ENCODE measurements at places on chromosomes 2 and 18.

DNA sequence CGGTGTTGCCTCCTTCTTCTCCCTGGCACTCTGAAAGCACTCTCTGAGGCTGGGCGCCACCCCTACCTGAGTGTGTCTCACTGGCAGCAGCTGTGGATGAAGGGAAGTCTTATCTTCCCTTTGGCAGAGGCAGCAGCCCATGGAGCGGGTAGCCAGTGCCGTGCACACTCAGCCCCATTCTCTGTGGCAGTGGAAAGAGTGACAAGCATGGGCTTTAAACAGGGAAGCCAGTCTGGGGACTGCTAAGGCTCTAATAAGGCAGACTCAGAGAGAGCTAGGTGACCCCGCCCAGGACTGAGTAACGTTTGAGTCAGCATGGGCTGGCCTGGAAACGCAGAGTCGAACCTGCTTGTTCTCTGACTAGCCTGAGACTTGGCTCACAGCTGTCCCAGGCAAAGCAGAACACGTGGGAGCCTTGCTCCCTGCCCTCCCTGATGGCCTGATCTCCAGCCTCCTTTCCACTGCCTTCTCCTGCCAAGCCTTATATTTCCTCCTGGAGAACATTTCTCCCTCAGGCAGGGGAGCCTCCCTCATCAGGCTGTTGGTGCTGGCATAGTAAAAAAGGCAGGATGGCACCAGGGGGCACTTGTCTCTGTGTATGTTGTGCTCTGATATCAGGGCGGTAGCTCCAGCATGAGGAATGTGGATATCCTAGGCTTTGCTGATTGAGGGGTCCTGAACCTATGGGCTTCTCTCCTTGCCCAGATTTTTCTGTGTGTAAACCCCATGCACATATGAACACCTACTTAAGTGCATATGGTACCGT, 93.9 kb upstream of the LGALSL start:
- no peak for DNase-seq

DNA sequence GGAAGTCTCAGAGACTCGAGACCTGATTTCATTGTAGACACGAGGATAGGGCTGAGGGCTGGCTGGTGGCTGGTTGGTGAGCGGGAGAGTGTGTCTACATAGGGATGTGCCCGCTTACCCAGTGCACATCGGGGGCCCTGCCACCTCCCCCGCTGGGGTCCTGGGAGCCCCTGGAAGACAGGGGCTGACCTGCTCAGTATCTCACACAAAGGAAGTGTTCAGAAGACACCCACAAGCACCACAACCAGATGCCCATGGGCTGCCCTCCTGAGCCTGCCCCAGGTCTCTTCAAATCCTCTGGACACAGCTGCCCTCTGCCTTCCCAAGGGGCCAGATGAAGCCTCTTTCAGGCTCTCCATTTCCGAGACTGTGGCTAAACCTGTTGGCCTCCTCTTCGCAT, 43.1 kb downstream of the MYCN start:
- DNase-seq, result no peak

DNA sequence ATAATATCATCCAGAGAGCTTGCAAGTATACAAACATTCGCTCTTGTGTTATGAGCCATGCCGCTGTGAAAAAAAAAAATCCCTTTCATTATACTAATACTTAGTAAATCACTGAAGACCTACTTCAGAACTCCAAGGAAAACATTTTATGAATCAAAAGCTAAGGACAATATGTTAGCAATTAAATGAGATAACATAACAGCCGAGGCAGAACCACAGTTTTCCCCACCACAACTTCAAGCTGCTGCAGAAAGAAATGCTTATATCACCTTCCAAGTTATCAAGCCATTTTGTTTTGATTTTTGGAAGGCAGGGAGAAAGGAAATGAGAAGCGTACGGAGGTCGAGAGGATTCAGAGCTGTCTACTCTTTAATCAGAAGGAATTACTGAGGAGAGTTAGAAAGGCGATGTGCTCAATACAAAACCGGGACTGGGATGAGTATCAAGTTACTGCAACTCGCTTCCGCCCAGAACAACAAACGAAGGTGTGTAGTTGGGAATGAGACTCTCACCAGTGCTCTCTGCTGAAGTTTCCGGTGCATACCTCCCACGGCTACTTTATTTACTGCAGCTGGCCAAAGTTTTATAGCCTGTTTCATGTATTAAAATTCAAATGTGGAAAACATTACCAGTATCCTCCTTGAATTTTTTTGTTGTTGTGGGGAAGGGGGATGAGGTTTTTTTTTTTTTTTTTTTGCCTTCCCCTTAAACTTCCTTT, 292.2 kb upstream of the CCDC68 start:
- no peak for DNase-seq

DNA sequence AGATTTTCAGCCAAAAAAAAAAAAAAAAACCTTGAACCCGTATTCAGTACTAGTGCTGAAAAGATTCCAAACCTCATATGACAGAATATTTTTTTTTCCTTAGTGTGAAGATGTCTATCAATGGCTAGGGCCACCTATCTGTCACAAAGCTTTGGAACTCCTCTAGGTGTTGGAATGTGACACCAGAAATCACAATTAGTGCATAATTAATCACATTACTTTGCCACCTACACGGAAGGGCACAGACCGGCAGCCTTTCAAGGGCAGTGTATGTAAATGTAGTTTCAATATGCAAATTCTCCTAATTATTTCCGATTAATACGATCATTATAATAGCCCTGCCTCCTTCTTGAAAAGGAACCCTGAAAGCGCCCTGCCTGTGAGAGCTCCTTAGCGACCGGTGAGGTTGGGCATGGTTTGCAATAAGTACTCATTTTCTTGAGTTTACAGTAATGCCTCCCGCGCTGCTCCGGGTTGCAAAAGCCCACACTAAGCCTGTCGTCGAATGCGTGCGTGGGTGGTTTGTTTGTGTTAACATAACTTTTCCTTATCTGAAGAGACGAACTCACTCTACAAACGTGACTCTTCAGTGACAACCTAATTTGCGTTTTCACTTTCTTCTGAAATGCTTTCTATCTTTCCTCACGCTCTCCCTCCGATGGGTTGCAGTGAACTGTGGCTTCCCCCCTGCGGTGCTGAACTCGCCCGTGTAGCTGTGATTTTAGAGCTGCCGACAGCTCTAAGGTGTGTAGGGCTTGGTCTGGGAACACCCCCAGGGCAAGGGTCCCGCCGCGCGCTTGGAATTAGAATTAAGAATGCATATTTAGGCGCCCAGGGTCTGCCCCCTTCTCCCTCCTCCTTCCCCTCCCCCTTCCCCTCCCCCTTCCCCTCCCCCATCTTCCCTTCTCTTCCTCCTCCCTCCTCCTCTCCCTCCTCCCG, 765 bp upstream of the ID2 start:
- DNase-seq, result peak; percentile 78

- DNase-seq, result no peak
Measured at GRCh38 chr18:51135795-51136194, 61.7 kb downstream of the MEX3C start.

DNA sequence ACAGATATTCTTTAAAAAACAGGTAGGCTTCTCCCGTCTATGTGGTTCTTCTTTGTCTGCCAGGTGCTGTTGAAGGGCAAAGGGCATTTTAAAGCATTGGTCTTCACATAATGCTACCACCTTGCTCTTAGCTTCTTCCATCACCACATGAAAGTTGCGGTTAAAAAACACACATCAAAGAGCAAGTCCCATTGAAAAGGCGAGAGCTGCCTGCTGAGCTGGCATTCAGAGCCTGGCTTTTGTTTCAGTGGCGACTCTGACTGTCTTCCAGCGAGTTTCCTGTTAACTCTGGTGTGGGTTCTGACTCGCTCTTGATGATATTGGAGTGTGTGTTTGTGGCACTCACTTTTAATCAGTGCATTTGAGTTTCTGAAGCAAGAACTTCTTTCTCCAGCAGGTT, 624.9 kb upstream of the FANCL start:
- no peak for DNase-seq

- DNase-seq, result no peak
Measured at GRCh38 chr2:133012847-133013734, 343.1 kb upstream of the LYPD1 start.

GRCh38 chr2:101188683-101189405, 37.7 kb upstream of the TBC1D8 start:
- DNase-seq, result no peak

GRCh38 chr2:157784169-157784822, 91.8 kb downstream of the ACVR1 start:
- DNase-seq, result no peak

DNA sequence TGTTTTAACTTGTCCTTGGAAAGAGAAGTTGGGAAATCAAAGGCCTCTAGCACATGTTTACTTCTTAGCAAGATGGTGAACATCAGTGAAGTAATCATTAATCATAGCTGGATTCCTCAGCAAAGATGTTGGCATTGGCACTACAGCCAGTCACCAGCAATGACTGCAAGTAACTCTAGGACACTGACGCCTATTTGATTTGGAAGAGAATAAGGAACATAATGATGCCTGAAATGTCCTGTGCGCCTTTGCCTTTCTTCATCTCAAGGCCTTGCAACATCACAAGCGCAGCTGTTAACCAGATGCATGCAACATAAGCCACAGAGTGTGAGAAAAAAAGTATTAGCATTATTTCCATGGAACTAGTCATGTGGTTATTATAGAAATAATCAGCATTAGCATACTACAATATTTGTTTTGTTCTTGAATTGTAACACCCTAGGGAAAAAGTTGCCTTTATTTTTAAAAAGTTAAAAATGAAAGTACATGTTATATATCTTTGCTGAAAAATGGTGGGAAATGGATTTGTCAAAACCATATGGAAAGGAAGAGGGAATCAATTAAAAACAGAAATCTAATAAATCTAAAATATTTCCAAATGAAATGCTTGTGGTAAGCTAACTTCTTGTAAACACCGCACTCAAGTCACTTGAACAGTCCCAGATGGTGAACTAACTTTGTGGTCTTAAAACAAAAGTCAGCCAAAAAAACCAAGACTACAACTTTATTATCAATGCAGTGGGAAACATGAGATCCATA, 55.6 kb downstream of the THADA start:
- no peak for DNase-seq

DNA sequence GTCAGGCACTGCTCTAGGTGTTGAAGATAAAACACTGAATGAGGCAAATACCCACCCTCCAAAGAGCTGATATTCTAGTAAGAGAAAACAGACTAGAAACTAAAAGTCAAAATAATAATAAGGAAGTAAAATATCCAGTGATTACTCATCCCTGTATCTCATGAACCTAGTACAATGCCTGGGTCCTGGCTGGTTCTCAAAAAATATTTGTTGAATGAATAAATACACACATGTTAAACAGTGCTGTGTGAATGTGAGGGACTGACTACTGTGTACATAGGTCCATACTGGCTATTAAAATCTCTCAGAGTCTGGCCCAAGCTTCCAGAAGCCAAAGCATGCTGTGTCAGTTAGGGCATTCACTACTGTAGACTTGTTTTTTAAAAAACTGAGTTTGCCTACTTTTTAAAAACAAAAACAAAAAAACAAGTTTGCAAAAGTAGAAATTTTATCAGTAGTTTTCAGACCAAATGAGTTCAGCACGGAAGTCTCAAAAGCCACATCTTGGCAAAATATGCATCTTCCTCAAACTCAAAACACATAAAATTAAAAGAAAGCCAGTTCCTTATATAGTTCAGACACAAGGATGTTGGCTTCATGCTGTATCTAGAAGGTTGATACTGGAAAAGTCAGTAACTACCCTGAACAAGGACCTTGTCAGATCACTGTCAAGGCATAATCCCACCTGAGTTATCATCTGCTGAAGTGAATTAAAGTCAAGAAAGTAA, 136.2 kb downstream of the THADA start:
- DNase-seq, result no peak

DNA sequence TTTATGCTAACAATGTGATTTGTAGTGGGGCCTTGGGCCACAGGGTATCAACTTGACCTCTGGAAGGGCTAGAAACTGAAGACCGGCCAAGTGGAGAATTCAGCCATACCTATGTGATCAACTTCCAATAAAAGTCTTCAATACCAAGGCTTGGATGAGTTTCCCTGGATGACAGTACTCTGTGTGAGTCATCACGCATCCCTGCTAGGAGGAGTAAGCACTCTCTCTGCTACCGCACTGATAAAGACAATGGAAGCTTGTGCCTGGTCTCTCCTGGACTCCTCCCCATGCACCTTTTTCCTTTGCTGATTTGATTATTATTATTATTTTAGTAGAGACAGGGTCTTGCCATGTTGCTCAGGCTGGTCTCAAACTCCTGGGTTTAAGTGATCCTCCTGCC, 58.1 kb downstream of the SKA1 start:
- DNase-seq, result no peak

- DNase-seq, result no peak
Measured at GRCh38 chr2:32136097-32136496, 29.6 kb upstream of the SLC30A6 start.

GRCh38 chr2:39361511-39361910, 75.6 kb downstream of the MAP4K3 start:
- no peak for DNase-seq

GRCh38 chr2:158993721-158994587, 25.5 kb downstream of the TANC1 start:
- DNase-seq, result no peak

DNA sequence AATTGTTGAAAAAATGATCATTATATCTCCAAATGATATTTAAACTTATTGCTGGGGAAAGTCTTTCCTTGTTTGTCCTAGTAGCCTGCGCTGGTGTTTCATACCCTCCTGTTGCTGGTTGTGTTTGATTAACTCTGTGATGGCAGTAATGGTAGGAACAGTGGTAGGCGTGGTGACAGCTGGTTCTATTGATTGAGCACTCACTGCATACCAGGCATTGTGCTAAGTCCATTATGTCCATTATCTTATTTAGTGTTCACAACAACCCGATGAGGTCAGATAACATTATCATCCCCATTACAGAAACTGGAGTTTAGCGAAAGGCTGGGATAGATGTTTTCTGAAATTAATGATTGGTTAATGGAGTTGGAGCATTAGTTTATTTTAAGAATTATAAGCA, 77.8 kb upstream of the STON1 start:
- DNase-seq, result peak; percentile 70

DNA sequence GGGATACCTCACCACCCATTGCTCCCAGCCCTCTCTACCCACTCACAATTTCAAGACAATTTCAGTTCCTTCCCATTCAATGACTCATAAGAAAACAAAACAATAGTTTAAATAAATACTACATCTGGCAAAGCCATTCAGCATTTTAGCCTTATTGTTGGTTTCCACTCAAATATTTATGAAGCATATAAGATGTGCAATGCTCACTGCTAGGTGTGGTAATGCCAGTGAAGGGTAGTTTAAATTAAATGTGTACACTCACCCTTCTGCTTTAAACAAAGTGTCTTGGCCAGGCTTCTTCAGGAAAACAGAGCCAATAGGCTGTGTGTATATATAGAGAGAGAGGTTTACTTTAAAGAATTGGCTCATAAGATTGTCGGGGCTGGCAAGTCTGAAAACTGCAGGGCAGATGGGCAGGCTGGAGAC, 37.0 kb downstream of the INO80C start:
- no peak for DNase-seq

GRCh38 chr2:52082646-52083045, 1050.7 kb upstream of the NRXN1 start:
- no peak for DNase-seq
